Forelimb muscle (tissue), 1 donor: ENCODE measurements at places on chromosomes 6 and 20. TPM values are rescaled to one million over a fixed set of nuclear protein-coding genes. Genes with fewer than 3 reads are reported as not detected.

The KIF6 gene
- polyA plus RNA-seq, result 1.8 TPM

GRCh38 chr20:35636095-35636494 is 20.5 kb downstream of the SPAG4 start:
- no peak for DNase-seq

DNA sequence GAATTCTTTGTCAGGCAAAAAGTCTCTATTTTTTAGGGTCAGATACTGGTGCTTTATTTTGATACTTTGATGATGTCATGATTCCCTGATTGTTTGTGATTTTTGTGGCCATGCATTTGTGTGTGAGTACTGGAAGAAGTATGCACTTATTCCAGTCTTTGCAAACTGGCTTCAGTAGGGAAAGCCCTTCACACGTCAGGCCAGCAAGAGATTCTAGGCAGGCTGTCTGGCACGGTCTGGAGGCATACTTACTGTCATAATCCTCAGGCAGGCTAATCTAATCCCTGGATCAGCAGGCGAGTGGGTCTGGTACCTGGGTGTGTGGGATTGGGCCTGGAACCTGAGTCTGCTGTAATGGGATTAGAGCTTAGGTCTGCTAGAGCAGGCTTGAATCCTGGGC is 391.8 kb upstream of the MMS22L start:
- no peak for DNase-seq

- DNase-seq, result no peak
Measured at GRCh38 chr20:34797012-34797995, 28.1 kb downstream of the NCOA6 start.

DNA sequence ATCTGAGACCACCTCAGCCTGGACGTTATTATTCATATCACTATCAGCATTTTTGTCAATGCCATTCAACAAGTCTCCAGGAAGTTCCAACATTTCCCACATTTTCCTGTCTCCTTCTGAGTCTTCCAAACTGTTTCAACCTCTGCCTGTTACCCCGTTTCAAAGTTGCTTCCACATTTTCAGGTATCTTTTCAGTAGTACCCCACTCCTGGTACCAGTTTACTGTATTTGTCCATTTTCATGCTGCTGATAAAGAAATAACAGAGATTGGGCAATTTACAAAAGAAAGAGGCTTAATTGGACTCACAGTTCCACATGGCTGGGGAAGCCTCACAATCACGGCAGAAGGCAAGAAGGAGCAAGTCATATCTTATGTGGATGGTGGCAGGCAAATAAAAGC is 565.5 kb downstream of the FRK start:
- DNase-seq, result no peak

DNA sequence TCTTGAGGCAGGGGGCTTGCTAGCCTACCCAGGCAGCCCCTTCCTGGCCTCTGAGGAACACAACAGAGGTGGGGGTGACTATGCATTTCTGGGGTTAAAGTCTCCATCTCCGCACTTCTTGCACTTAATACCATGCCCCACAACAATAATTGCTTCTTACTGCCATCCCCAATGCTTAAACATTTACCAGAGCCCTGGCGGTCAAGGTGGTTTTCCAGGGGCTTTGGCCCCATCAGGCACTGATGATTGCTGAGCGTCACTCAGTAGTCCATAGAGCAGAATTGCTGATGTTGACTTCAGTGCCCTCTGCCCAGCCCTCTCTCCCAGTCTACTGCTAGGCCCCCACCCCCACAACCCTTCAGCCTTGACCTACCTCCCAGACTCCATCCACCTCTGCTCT is 32.5 kb upstream of the KCNK5 start:
- no peak for DNase-seq

- no peak for DNase-seq
Measured at GRCh38 chr20:61864481-61864880, 201.2 kb downstream of the TAF4 start.

- DNase-seq, result no peak
Measured at GRCh38 chr20:39082622-39083398, 120.7 kb downstream of the DHX35 start.

DNA sequence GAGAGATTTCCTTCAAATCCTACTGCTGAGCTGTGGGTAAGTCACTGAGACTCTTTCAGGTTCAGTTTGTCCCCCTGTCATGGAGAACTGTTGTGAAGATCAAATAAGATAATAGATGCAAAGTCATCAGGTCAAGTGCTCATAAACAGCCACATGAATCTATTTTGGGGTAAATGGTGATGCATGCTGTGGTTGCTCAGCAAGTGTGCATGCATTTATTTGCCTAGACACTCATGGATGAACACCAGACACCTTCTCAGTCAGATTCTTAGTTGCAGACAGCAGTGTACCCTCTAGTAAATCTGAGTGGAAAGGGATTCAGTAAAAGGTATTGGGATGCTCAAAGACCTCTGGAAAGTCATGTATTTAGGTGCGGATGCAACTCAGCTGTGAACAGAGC is 168.0 kb upstream of the FOXA2 start:
- DNase-seq, result no peak
